Dermis blood vessel endothelial cell (primary cell): ENCODE measurements at places on chromosomes 4 and X.

GRCh38 chr4:54231768-54232688 lies 2.9 kb downstream of the PDGFRA start:
- peak; percentile 15 for DNase-seq

DNA sequence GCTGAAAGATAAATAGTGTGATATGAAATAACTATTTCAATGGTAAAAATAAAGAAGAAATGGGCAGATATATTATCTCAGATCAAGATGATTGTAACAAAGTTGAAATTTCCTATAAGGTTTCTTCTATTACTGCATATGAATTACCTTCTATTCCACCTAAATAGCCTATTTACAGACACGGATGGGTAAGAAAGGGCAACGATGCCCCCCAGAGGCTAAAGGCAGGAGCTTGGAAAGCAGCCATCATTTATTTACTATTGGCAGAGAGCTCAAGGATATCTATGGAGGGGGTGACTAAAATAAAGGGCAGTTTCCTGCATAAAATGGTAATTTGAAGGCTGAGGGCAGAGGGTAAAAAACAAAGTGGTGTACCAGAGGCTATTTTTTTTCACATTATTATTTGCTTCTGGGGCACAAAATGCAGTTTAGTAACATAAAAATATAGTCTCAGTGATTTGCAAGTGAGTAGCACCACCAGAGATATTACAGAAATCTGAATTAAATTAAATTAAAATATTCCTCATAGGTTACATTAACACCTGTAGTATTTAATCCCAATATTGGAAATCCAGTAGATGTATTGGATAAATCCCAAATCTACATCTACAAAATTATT lies 123.1 kb downstream of the BTC start:
- peak; percentile 86 for DNase-seq

DNA sequence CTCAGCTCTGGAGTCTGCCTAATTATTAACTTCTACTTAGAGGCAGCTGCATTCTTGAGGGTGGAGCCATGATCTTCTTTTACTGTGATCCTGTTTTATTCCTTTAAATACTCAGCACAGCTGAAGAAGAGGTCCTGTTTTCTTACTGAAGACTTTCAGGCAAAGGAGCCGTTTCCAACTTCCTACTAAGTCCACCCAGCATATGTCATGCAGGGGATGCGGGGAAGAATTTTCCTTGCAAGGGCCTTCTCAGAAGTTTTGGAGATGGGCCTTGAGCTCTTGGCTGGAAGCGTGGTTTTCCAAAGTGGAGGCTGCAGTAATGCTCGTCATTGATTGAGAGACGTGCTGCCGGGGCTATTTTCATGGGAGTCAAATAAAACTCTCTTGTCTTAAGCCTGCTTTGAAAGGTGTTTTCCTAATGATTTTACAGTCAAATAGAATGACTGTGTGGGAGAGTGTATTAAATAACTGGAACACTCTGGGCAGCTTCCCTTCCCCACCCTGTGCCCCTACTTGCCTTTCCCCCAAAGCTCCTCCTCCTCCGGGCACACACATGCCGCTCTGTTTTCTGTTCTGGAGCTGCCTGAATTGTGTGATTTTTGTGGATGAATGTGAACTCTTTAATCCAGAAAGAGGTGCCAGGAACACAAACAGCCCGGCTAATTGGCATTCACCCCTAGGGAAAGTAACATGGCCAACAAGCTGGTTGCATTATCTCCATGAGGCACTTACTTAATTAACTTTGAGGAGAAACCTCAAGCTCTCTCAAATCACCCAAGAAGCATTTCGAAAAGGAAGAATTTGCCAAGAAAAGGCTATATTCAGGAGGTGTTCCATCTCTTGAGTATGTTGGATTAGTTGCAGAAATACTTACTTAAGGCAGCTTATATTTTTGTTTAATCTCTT lies 28.1 kb downstream of the FGF2 start:
- no peak for DNase-seq

GRCh38 chr4:183729069-183729406 lies 69.9 kb downstream of the TRAPPC11 start:
- DNase-seq: no peak

GRCh38 chrX:101359966-101360365 lies 11.4 kb upstream of the TIMM8A start:
- no peak for DNase-seq

DNA sequence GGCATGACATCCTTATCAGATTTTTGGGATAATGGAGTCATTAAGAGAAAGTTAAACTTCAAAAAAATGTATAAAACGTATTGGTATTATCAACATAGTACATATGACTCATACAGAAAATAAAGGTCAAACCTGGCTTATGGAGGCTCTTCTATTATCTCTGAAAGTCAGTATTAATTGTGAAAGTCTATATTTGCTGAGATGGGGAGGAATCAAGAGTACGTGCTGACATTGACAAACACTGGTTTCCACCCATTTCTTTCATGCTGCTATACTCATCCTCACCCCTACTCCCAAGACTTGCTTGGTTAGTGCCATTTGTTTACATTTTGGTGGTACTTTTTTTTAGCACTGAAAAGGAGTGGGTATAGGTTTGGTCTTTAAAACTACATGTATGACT lies 30.8 kb upstream of the PLA2G12A start:
- no peak for DNase-seq

GRCh38 chr4:146278986-146279385 lies 64.6 kb downstream of the REELD1 start:
- no peak for DNase-seq

DNA sequence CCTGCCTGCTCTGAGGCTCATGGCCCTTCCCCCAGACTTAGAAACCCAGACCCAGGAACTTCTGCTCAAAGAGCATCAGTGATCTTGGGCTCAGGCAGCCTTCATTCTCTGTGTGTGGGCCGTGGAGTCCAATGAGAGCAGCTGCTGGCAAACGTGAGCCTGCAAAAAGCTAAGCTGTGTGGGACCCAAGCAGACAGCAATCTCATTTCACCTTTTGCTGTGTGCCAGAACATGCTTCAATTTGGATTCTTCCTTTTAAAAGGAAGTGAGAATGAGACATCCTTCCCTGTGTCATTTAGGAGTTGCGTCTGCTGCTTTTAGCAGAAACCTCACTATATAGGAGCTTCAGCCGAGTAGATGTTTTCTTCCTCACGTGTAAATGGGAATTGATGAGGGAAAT lies 238.5 kb downstream of the EVC2 start:
- no peak for DNase-seq

- DNase-seq: peak; percentile 54
These were observed 103.5 kb upstream of the PLAC1 start for GRCh38 chrX:134761788-134762187.

- no peak for DNase-seq
These were observed 209.6 kb upstream of the MAGEB2 start for GRCh38 chrX:30005813-30006212.
